Stimulated activated CD8-positive, alpha-beta memory T cell treated with anti-CD3 and anti-CD28 coated beads, Interleukin-4, amount 100 ng/mL, for 48 hours (primary cell): ENCODE measurements at places on chromosomes 6 and 20.

DNA sequence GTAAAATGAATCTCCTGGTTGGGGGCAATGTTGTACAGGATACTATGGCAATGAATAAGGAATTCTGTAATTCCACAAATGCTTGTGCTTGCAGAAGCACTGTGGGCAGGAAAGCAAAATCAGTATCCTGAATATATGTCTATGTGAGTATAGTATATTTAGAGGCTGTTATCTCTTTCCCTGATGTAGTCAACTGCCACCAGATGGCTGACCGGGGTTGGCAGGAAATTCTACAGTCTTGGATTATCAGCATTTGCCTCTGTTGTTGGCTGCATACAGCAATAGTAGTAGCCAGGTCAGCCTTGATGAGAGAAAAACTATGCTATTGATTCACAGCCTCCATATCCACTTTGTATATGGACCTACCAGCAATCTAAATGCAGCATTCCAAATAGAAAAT lies 425.1 kb upstream of the JAG1 start:
- DNase-seq, result no peak

- DNase-seq, result no peak
Observed at GRCh38 chr6:159676890-159677505, 16.0 kb downstream of the SOD2 start.

GRCh38 chr6:113723182-113723581 lies 134.0 kb upstream of the MARCKS start:
- no peak for DNase-seq

DNA sequence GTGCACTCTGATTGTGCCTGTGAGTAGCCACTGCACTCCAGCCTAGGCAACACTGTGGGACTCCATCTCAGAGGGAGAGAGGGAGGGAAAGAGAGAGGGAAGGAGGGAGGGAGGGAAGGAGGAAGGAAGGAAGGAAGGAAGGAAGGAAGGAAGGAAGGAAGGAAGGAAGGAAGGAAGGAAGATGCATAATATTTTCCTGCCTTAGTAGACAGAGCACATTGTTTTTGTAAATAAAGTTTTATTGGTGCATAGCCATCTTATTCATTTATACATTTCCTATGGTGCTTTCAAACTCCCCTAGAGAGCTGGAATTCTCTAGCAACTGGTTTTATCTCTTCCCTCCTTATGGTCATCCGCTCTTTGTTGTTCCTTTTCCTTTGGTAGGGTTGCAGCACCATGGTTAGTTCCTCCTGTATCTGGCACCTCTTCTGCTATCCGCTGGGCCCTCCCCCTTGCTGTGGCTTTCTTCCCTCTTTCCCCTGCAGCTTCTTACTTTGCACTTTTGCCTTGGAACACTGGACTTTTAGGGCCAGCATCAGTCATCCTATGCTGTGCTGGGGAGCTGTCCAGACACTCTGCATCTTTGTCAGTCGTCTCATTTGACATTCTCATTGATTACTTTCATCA lies 20.2 kb downstream of the GPR6 start:
- no peak for DNase-seq

- no peak for DNase-seq
Observed at GRCh38 chr20:39752262-39752876, 790.2 kb downstream of the DHX35 start.
